ENCODE measurements at places on chromosomes 3 and 15.

DNA sequence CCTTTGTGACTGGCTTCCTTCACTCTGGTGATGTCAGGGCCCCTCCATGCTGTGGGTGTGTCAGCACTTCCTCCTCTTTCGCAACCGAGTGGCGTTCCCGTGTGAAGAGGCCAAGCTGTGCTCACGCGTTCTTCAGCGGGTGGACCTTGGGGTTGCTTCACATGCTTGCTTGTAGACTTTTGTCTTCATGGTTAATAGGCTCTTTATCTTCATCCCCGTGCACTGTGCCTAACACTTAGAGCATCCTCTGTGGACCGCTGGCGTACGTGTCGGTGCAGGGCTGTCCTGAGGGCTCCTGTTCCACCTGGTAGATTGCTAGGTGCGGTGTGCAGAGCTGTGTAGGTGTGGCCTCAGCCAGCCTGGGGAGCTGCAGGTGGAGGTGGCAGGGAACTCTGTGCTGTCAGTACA, 182.3 kb downstream of the OR4M2 start:
- H3K27me3 ChIP-seq = no peaks in the 10 kb centered on the region
- H3K4me1 ChIP-seq = no peaks in the 10 kb centered on the region
- DNase-seq = no peak
- H3K4me3 ChIP-seq = no peak overlapping the region
- no peak overlapping the region for H3K27ac ChIP-seq

DNA sequence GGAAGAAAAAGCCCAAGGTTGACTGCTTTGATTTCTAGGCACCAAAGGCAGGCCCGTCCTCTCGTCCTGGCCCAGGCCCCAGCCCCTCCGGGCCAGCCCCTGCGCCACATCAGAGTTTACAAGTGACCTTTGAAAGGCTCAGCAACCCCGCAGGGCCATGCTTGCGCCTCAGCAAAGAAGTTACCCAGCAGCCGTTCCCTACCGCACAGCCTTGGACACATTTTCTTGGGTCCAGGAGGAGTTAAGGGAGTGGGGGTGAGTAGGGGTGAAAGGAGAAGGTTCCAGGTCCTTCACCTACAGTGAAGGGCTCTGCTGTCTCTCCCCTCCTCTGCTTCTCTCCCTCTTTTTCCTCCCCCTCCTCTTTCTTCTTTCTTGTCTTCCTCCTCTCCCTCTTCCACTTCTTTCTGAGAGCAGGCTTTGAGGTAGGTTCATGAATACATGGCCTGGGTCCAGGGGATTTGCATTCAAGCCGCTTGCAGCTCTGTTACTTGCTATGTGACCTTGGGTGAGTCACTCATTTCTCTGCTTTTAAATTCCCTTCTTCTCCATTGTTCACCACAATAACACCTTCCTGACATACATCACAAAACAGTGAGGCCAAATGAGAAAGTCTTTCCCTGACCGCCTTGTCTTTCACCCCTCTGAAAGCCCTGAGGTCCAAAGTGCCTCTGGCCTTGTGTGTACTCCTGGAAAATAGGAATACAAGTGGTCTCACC, 223.3 kb upstream of the TPRG1 start:
- H3K27ac ChIP-seq = peak overlapping the region; percentile 99
- no peaks in the 10 kb centered on the region for H3K27me3 ChIP-seq
- H3K4me3 ChIP-seq = peak overlapping the region; percentile 65
- peaks cover 37% of the 10 kb centered on the region for H3K4me1 ChIP-seq
- DNase-seq = no peak

GRCh38 chr3:47661121-47661752, 82.6 kb upstream of the CSPG5 start:
- no peak overlapping the region for H3K4me3 ChIP-seq
- no peak overlapping the region for H3K27ac ChIP-seq
- H3K36me3 ChIP-seq = no peaks in the 10 kb centered on the region

- no peak for DNase-seq
- no peak overlapping the region for H3K27ac ChIP-seq
- no peaks in the 10 kb centered on the region for H3K36me3 ChIP-seq
- no peak overlapping the region for H3K4me3 ChIP-seq
Observed at GRCh38 chr3:171532294-171532693, 72.1 kb upstream of the TNIK start.

- H3K27me3 ChIP-seq = no peaks in the 10 kb centered on the region
- peaks cover 8% of the 10 kb centered on the region for H3K4me1 ChIP-seq
- H3K27ac ChIP-seq = peak overlapping the region; percentile 97
- no peaks in the 10 kb centered on the region for H3K36me3 ChIP-seq
- peak overlapping the region; percentile 75 for H3K4me3 ChIP-seq
Observed at GRCh38 chr3:157089455-157090221, 70.3 kb downstream of the CCNL1 start.

GRCh38 chr3:34361921-34362320, 563.5 kb downstream of the PDCD6IP start:
- H3K36me3 ChIP-seq = no peaks in the 10 kb centered on the region
- no peaks in the 10 kb centered on the region for H3K4me1 ChIP-seq
- no peak overlapping the region for H3K27ac ChIP-seq
- H3K27me3 ChIP-seq = no peaks in the 10 kb centered on the region

GRCh38 chr3:161222662-161223061, 1.6 kb downstream of the NMD3 start:
- H3K27me3 ChIP-seq = no peaks in the 10 kb centered on the region
- H3K4me3 ChIP-seq = peak overlapping the region; percentile 93
- peaks cover 5% of the 10 kb centered on the region for H3K4me1 ChIP-seq
- DNase-seq = no peak
- H3K36me3 ChIP-seq = no peaks in the 10 kb centered on the region

DNA sequence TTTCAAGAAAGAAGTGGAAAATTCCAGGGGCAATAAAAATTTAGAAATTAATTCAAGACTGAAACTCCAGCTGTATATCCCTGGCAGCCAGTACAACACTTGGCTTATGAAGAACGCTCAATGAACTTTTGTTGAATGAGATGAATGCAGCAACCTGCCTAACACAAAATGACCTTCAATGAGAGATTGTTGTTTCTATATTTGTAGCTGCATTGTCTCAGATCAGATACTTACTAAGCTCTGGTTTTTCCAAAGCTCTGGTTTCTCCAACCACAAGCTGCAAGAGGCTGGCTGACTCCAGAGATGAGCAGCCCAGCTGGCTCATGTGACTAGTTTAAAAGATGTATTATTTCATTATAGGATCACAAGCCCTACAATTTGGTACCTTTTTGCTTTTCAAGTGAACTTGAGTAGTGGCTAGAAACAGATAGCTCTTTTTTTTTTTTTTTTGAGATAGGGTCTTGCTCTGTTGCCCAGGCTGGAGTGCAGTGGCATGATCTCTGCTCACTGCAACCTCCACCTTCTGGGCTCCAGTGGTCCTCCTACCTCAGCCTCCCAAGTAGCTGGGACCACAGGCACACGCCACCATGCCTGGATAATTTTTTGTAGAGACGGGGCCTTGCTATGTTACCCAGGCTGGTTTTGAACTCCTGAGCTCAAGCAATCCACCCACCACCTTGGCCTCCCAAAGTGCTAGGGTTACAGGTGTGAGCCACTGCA, 57.4 kb downstream of the UMPS start:
- no peaks in the 10 kb centered on the region for H3K27me3 ChIP-seq
- no peak for DNase-seq
- H3K36me3 ChIP-seq = no peaks in the 10 kb centered on the region
- H3K27ac ChIP-seq = peak overlapping the region; percentile 78
- no peak overlapping the region for H3K4me3 ChIP-seq
- peaks cover 21% of the 10 kb centered on the region for H3K4me1 ChIP-seq

- H3K36me3 ChIP-seq = no peaks in the 10 kb centered on the region
- H3K4me1 ChIP-seq = no peaks in the 10 kb centered on the region
- H3K27ac ChIP-seq = no peak overlapping the region
Observed at GRCh38 chr3:331881-332280, 135.3 kb downstream of the CHL1 start.

DNA sequence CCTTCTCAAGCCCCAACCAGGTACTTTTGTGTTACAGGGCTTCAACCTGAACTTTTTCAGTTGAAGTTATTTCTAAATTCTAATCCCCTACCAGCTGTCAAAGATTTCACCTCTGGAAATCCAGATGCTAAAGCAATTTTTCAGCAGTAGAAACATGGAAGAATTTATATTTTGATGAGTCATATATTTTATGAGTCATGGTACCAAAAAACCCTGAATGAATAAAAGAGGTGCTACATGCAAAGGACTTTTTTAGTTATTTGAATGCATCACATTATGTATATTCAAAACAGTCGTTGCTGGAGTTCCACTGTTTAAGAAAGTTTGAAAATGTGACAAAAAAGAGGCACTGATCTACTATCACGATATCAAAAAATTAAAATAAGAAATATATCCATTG, 96.0 kb upstream of the ZNF385D start:
- H3K4me3 ChIP-seq = no peak overlapping the region
- no peak overlapping the region for H3K27ac ChIP-seq
- H3K36me3 ChIP-seq = no peaks in the 10 kb centered on the region
- DNase-seq = no peak

DNA sequence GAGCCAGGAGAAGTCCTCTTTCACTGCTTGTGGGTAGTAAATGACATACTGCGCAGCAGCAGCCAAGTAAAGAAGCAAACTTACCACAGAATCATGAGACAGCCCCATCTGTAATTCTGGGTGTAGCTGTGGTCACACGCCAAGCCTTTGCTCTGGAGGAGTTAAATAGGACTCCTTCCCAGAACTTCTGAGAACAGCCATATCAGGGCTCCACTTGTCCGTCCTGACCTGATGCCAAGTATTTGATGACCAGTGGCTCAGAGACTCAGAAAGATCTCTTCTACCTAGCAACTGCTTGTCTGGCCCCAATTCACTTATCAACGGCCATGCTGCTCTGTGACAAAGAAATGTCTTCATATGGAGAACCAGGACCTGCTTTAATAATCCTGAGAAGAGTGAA, 20.6 kb upstream of the GOLIM4 start:
- H3K27ac ChIP-seq = peak overlapping the region; percentile 35
- H3K4me1 ChIP-seq = no peaks in the 10 kb centered on the region
- H3K27me3 ChIP-seq = no peaks in the 10 kb centered on the region
- no peak overlapping the region for H3K4me3 ChIP-seq
- no peaks in the 10 kb centered on the region for H3K36me3 ChIP-seq

- H3K27me3 ChIP-seq = no peaks in the 10 kb centered on the region
- no peaks in the 10 kb centered on the region for H3K36me3 ChIP-seq
- no peaks in the 10 kb centered on the region for H3K4me1 ChIP-seq
- no peak overlapping the region for H3K4me3 ChIP-seq
- H3K27ac ChIP-seq = no peak overlapping the region
Observed at GRCh38 chr3:43053291-43053690, 52.6 kb downstream of the POMGNT2 start.

All from breast epithelium (tissue), 4 donors.